ENCODE measurements at places on chromosomes 6 and 20.

DNA sequence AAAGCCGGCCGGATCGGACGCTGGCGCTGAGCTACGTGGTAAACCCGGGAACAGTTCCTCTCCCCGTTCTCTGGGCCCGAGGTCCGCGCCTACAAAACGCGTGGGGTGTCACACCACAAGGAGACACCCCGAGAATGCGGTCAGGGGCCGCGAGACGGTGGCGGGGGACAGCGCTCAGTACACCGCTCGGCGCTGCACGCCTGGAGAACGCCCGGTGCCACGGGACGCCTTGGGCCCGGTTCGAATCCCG, 670 bp downstream of the NCOA5 start:
- DNase-seq: peak; percentile 64

GRCh38 chr6:43199912-43200311, 17.9 kb downstream of the CUL9 start:
- no peak for DNase-seq

- DNase-seq: no peak
These were observed 33.8 kb downstream of the SUMO4 start for GRCh38 chr6:149433881-149434280.

DNA sequence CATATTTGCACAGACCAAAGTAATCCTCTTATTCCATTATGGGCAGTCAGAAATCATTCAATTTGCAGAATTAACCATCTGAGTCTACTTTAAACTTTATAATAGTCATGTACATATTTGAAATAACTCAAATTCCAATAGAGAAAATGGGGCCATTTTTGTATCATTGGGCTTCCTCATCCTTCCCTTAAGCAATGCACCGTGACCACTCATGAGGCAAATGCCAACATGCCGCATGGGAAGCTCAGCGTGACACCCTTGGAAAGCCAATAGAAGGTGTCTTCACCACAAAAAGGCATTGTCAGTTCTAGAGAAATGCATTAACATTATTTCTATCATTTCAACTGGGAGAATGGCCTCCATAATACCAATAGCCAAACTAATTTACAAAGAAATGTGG, 38.5 kb downstream of the SIM1 start:
- no peak for DNase-seq

GRCh38 chr20:32583581-32584070, 1.5 kb downstream of the NOL4L start:
- DNase-seq: peak; percentile 35

DNA sequence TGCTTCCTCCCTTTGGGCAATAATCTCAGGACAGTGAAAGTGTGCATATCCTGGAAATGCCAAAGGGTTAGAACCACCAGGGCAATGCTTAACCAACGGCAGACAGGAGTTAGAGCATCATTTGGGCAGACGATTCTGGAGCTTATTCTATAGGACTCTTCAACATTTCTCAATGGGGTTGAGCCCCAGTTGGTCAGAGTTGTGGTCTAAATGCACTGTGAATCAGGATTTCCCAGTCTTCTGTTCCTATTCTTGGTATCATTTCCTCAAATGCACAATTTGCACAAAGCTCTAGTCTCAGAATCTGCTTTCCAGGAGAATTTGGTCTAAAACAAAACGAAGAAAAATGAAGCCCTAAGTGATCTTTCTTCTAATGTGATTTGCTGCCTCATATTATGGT, 389.6 kb upstream of the JAG1 start:
- no peak for DNase-seq

GRCh38 chr6:75608956-75609533, 7.4 kb downstream of the SENP6 start:
- DNase-seq: no peak

GRCh38 chr6:119065382-119065781, 13.1 kb downstream of the FAM184A start:
- DNase-seq: no peak

DNA sequence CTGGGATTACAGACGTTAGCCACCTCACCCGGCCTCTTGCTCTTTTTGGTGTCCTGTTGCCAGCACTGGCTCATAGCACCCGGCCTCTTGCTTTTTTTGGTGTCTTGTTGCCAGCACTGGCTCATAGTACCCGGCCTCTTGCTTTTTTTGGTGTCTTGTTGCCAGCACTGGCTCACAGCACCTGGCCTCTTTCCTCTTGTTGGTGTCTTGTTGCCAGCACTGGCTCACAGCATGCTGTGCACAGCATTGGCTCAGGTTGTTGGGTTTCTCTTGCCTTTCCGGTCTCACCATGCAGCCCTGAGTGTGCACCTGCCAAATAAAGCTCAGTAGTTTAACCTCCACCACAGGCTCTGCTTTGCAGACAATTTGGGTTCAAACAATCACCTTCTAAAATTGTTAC, 208.2 kb downstream of the THBS2 start:
- DNase-seq: no peak

DNA sequence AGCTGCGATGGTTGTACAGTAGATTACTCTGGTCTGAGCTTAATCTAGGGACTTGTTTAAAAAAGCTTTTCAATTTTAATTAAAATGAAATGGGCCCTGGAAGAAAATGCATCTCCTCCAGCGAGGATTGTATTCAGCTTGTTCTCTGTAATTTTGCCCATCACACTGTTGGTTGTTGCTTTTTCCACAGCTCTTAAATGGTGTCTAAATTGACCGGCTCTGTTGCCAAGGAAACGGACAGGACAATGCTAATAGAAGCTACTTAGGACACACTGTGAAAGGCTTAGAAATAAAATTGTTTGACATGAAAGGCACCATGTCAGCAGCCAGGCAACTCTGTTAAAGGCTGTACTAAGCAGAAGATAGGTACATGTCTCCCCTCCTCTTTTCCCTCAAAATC, 116.7 kb upstream of the NRSN1 start:
- DNase-seq: no peak

DNA sequence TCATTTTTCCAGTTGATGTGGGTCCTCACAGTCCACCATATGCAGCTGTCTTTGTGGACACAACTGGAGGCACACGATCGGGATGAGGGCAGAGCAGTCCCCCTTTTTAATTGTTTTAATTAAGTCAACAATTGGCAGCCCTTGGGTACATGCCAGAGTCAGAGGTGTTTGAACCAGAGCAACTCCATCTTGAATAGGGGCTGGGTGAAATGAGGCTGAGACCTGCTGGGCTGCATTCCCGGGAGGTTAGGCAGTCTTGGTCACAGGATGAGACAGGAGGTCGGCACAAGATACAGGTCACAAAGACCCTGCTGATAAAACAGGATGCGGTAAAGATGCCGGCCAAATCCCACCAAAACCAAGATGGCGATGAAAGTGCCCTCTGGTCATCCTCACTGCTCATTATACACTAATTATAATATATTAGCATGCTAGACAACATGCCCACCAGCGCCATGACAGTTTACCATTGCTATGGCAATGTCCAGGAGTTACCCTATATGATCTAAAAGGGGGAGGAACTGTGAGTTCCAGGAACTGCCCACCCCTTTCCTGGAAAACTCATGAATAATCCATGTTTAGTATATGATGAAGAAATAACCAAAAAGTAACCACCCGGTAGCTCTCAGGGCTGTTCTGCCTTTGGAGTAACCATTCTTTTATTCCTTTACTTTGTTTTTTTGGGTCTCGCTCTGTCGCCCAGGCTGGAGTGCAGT, 31.8 kb upstream of the BLCAP start:
- DNase-seq: no peak

- no peak for DNase-seq
These were observed 5.3 kb downstream of the NHLRC1 start for GRCh38 chr6:18117136-18117535.

- no peak for DNase-seq
These were observed 128.9 kb upstream of the ZNF184 start for GRCh38 chr6:27601668-27602254.

GRCh38 chr6:156854466-156855161, 77.4 kb downstream of the ARID1B start:
- DNase-seq: no peak

- DNase-seq: no peak
These were observed 273.5 kb downstream of the COL12A1 start for GRCh38 chr6:74932232-74932888.

DNA sequence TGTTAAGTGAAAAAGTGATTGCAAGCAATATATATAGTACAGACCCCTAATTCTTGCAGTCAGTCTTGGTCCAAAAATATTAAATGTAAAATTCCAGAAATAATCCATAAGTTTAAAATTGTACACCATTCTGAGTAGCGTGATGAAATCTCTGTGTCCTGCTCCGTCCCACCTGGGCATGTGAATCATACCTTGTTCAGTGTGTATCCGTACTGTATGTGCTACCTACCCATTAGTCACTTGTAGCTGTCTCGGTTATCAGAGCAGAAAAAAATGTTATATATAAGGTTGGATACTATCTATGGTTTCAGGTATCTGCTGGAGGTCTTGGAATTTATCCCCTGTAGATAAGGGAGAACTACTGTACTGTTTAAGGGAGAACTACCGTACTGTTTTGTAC, 16.3 kb downstream of the IRAK1BP1 start:
- DNase-seq: no peak

- DNase-seq: peak; percentile 59
These were observed 12.7 kb upstream of the EFHC1 start for GRCh38 chr6:52407467-52407866.

DNA sequence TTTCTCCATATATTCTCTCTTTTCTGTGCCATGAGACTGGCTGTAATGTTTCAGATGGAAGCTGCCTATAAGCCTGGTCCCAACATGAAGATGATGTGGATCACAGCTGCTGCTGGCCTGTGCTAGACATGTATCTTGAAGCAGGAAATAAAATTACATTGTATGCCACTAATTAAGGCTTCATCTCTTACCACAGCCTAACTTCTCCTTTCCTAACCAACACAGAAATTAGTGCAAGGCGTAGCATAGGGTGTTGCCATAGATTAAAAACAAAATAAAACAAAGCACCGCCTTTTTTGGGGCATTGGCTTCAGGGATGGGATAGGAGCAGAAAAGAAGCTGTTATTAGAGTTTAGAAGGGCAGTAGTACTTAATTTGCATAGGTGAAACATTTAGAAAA, 4.7 kb upstream of the SLC17A4 start:
- no peak for DNase-seq

- peak; percentile 26 for DNase-seq
These were observed 147.9 kb downstream of the VEGFA start for GRCh38 chr6:43917878-43918382.

GRCh38 chr20:45322952-45323383, 14.9 kb upstream of the MATN4 start:
- no peak for DNase-seq

- DNase-seq: no peak
These were observed 125.3 kb upstream of the SPACA1 start for GRCh38 chr6:87922196-87922946.

GRCh38 chr20:63411898-63412631, 50.9 kb upstream of the CHRNA4 start:
- DNase-seq: no peak

DNA sequence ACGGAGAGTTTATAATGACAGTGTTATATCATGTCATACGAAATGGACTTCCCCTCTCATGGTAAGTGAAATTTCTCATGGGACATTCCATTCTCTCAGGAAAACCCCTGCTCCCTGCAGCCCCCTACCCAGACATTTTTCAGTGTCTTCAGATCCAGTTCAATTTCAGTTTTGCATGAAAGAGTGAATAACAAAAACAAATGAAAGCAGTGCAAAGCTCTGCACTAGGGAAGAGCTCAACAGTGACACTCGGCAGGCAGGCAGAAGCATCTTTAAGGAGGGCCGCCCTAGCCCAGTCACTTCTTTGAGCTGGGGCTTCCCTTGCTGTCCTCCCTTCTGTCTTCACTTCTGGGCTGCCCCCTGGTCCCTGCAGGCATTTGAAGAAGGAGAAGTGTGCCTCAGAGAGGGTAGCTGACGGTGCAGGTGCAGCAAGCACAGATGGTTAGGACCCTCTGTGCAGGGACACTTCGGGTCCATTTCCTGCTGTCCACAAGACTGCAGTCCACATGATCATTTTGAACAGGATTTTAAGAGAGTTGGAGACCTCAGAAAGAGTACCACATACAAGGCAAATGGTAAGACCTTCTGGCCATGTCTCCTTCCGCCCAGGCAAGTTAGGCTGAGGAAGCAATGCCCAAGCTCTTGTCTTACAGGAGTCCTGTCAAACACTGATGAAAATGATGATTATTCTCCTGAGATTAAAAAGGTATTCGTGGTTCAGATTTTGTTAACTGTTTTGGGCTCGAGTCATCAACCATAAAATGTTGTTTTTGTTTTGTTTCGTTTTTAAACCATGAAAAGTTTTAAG, 5.4 kb upstream of the DUSP22 start:
- no peak for DNase-seq

- peak; percentile 4 for DNase-seq
These were observed 104.9 kb downstream of the CENPW start for GRCh38 chr6:126444659-126445273.

- no peak for DNase-seq
These were observed 839 bp upstream of the HRH3 start for GRCh38 chr20:62220666-62221568.

GRCh38 chr6:170134031-170134470, 156.8 kb downstream of the DLL1 start:
- DNase-seq: no peak

- peak; percentile 52 for DNase-seq
These were observed 50.8 kb upstream of the NRN1 start for GRCh38 chr6:6057442-6058053.

GRCh38 chr6:34506718-34507117, 40.8 kb downstream of the PACSIN1 start:
- DNase-seq: no peak

- DNase-seq: no peak
These were observed 327.3 kb downstream of the RIMS1 start for GRCh38 chr6:72213654-72214053.

DNA sequence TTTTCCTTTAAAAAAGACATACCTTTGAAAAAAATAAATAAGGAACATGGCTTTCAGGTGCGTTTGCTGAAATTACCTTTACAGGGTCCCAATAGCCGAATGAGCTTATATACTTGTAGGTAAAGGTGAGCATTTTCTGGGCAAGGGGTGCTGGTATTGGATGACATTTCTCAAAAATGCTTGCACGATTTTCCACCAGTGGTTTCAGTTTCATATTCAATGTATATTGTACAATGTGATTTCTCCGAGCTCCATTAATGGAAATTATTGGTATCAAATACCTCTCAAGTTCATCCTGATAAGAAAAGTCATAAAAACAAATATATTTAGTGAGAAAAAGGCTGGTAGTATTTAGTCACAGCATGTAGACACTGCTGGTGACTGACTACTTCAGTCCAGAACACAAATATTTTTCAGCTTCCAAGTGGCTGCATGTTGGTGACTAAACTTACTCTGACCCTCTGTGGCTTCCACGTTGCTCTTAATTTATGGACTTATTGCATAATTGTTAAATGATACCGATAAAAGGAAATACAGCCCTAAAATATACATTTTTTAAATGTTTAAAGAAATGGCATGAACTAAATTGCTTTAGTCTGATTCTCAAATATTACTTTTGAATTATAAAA, 32.9 kb upstream of the ZBTB24 start:
- DNase-seq: no peak

- no peak for DNase-seq
These were observed 44.9 kb upstream of the CCDC28A start for GRCh38 chr6:138728662-138729061.
